Stimulated activated CD4-positive, alpha-beta T cell treated with anti-CD3 and anti-CD28 coated beads, Interleukin-15, amount 100 ng/mL, for 48 hours (primary cell): ENCODE measurements at places on chromosomes 4 and X.

DNA sequence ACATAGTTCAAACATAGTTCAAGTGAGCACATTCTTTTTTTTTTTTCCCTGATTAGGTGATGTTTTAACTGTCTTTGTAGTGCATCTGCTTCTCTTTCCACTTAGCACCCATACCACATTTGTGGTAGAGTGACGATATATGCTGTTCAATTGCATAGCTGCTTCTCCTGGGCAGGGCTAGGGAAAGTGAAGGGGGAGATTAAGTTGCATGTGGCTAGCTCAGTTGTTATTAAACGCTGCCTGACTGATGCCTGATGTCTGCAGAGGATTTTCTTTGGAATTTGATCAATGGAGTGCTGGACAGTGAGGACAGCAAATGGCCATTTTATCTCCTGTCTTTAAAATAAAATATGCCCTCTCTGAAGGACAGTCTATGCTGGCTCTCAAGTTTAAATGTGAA lies 63.7 kb downstream of the ANK2 start:
- no peak for DNase-seq

GRCh38 chr4:185682236-185682635 lies 129.8 kb downstream of the SORBS2 start:
- DNase-seq: no peak

DNA sequence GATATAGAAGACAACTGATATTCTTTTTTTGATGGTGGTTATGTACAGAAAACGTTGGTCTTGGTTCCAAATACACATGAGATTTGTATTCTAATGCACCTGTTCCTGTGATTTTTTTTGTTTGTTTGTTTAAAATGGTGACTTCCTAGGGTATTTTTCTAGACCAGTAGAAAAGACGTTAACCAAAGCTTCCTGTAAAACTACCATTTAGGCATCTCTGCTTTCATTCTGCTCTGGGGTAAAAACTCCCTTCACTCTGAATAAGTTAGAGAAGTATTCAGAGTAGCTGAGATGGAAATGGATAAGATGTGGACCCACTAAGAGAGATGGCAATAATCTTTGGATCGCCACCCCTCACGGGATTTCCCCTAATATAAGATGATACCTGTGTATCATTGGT lies 343.2 kb upstream of the KLF3 start:
- DNase-seq: no peak

- DNase-seq: no peak
Measured at GRCh38 chr4:88177983-88178625, 19.7 kb upstream of the ABCG2 start.

DNA sequence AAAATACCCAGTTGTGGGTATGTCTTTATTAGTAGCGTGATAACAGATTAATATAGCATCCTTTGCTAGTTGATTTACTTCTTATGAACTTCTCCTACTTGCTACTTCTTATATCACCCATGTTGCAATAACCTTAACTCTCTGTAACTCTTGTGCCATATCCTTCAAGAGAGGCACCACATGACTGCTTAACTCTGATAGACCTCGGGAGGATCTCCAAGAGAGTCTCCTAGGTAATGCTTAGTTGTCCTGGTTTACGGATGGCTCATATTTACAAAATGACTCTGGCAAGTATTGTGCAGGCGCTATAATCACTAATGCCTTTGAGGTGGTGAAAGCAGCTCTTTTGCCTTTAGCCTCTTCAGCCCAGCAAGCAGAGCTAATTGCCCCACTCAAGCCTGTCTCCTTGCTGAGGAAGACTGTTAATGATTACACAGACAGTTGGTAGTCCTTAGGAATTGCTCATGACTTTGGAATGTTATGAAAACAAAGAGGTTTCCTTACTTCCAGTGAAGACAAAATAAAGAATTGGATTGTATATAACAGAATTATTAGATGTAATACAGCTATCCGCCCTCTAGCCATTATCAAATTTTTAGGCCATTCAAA lies 1305.8 kb downstream of the PCDH7 start:
- no peak for DNase-seq

DNA sequence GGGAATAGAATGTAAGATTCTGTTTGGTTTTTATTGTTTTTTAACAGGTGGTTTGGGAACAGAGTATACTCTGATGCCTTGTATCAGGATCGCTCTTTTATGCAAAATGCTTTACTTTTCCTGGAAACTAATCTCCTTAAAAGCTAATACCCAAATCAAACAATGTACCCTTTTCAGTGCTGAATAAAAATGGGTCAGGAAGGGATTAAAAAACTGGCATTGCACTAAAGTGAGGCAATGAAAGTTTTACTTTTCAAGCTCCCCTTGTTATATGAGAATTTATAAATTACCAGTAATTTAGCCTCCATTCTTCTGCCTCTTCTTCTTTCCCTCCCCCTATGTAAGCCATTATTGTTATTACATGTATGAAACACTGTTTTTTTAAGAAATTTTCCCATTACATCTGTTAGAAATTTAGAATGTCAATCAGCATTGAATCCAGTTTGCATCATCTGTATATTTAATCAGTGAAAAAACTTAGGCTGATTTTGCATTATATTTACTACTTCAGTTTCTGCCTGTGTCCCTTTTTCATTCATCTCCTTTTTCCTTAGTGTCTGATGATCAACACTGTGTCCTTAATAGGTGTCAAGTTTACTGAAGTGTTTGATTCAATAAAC lies 89.7 kb upstream of the NPNT start:
- DNase-seq: no peak

GRCh38 chr4:176357359-176358082 lies 37.8 kb downstream of the SPCS3 start:
- no peak for DNase-seq

- DNase-seq: no peak
Measured at GRCh38 chr4:137892134-137892533, 350.0 kb downstream of the SLC7A11 start.

DNA sequence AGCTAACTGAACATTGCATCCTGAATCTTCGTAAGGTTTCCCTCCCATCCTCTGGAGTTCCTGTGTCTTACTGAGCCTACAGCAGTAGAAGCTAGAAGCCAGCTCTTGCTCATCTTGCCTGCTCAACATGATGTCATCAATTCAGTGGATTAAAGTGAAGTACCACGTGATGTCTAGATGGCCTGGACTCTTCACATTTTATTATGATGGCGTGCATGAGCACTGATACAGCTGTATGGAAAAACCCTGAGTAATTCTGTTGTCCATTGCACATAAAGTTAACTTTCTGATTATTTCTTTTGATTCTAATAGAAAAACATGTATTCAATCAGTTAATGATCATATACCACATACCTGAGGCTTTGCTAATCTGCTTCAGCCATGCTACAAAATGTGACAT lies 2387.7 kb upstream of the TENM3 start:
- no peak for DNase-seq

GRCh38 chrX:7215842-7216241 lies 67.9 kb upstream of the PUDP start:
- no peak for DNase-seq

DNA sequence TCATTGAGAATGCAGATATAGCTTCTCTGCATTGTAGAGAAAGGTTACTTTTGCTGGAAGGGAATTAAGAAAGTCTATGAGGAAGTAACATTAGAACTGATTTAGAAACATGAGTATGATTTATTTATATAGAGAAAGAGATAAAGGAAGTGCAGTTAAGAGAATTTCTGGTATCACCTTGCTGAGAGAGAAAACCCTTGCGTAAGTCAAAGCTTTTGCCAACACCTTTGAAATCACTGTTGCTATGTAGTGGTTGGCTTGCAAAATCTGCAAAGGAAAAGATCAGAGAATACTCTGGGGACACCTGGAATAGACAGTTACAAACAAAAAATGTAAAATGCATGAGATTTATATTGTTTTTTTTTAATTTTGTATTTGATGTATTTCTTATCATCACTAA lies 137.3 kb upstream of the RXFP1 start:
- DNase-seq: no peak

DNA sequence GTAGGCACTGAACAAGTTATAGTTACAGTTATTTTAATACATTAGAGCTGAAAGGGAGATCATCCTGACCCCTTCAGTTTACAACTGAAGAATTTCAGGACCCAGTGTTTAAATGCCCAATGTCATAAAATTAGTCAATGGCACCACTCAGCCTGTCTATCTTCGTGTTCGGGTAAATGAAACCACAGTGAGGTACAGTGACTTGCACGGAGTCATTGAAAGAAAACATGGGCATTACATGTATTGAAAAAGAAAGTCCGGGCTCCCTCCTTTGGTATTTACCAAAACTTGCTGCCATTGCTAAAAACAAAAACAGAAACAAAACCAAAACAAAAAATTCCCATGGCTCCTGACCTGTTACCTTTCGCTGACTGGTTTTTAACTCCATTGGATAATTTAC lies 131.7 kb downstream of the SH2D1A start:
- DNase-seq: no peak

DNA sequence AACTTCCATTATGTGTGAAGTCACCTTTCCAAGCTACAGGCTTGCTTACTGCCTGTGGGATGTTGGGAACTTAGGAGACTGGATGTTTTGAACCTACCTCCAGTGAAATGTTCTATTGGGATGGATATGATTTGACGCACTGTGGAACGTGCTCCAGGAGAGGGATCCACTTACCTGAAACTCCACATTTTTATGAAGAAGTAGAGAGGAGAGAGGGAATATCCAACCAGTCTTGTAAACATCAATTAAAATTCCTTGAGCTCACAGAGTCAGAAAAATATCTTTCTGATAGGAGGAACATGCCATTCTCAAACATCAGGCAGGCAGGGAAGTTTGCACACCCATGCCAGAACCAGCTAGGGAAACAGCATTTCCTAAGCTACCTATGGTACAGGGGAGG lies 91.1 kb upstream of the MAOA start:
- DNase-seq: no peak

GRCh38 chr4:87092389-87093141 lies 127.9 kb downstream of the KLHL8 start:
- no peak for DNase-seq

- no peak for DNase-seq
Measured at GRCh38 chrX:37000140-37000539, 8.0 kb upstream of the FAM47C start.

DNA sequence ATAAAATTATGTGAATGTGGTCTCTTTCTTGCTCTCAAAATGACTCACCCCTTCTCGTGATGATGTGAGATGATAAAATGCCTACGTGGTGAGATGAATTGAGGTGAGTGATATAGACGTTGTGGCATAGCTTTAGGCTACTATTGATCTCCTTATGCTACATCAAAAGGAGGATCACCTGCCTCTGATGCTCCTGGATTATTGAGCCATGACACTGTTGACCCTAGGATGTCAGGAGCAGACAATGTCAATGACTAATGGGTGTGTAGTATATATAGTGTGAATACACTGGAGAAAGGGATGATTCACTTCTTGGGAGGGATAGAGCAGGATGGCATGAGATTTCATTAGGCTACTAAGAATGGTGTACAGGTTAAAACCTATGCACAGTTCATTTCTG lies 210.7 kb upstream of the PRPS2 start:
- no peak for DNase-seq

GRCh38 chrX:104435249-104435648 lies 130.8 kb upstream of the IL1RAPL2 start:
- no peak for DNase-seq

GRCh38 chrX:2584251-2585157 lies 83.7 kb upstream of the DHRSX start:
- DNase-seq: no peak

DNA sequence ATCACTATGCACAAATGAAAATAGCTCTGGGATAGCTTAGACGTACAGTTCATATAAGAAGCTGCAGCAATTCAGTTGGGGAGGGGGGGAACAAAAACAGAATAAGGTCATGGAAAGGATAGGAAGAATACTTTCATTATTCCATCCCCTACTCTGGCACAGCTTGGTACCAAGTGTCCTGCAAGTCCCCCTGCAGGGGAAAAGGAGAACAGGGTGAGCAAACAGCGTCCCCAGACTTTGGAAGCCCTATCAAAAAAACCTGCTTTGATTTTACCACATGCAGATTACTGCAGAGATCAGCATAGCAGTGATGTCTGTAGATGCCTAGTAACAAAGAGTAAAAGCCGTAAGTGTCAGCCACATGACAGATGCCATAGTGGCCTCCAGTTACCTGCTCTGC lies 209.4 kb upstream of the NEIL3 start:
- no peak for DNase-seq

DNA sequence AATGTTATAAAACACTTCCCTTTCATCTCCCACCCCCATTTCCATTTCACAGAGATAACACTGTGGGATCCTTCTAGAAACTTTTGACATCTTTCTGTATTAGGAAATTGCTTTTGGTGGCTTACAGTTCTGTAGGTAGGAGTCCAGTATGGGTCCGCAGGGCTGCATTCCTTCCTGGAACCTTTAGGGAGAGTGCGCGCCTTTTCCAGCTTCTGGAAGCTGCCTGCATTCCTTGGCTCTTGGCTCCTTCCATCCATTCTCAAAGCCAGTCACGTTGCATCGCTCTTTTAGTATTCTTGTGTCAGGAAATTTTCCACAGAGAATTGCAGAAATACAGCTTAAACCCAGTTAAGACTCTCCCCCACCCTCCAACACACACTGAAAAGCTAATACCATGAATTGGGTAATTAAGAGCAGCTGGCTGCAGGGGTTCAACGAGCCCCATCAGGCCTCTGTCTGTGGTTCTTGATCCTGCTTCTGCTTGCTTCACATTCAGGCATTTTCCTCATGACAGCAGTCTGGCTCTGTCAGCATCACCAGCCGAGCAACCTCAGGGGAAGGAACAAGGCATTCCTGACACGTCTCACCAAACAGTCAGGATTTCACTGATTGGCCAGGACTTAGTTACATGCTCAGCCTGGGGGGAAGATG lies 48.8 kb downstream of the SEPTIN11 start:
- no peak for DNase-seq
